Activated CD4-positive, alpha-beta T cell treated with anti-CD3 and anti-CD28 coated beads for 1 hour (primary cell): ENCODE measurements at places on chromosomes 3 and 15.

- DNase-seq, result no peak
Measured at GRCh38 chr3:2098398-2099027, at the start of gene CNTN4. Gene CNTN4, plus strand, starts transcription at chr3:2098866.

GRCh38 chr3:61734749-61735686, 173.6 kb downstream of the PTPRG start:
- DNase-seq, result no peak

DNA sequence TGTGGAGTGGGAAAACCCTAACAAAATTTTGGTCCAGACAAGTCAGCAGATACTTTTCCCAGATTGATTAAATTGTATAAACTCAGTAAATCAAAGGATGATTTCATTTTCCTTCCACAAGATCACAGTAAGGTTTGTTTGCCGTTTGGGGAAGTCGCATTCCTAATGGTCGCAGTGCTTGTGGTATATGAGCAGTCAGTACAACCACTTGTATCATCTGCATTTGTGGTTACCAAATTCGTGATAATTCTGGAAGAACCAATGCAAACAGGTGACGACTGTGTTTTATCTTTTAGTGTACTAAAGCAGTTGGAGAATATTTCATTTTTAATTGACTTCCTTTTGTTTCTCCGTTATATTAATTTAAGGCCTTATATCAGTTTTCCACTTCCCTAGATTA, 100.0 kb upstream of the CNTN6 start:
- DNase-seq, result no peak

DNA sequence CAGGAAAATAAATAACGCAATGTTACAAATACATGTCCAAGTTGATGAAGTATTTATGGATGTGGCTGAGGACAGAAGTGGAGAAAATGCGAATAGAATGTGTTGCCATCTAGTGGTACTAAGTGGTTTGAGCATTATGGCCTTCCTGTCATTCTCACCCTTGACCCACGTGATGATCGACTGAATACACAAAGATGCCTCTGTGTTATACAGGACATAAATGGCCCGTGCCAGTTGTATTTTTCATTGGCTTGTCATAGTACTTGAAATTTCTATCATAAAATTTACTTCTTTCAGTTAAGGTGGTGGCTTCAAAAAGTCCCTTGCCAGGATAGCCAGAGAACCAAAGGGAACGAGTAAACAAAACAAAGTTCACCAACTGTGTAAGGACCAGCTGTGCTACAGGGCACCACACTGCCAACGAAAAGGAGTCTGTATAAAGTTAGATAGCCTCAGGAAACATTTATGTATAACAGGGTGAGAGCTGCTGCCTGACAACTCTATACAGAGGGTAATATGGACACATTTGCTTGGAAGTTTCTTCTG, 103.7 kb downstream of the MYH15 start:
- no peak for DNase-seq

DNA sequence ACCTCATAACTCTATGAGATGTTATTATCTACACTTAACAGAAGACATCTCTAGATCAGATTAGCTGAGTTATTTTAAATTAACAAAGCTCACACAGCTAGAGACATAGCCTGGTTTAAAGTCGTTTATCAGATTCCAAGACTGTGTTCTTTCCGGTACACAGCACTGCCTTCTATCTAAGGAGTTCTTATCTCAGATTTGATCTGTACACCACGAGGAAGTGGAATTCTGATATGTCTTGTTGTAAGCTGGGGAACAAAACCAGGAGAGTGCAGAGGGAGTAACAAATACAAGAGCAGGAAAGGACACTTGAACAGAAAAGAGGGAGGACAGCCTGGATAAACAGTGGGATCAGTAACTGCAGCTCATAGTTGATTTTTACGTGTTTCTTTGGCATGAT, 61.7 kb upstream of the KCNMB2 start:
- DNase-seq, result no peak

DNA sequence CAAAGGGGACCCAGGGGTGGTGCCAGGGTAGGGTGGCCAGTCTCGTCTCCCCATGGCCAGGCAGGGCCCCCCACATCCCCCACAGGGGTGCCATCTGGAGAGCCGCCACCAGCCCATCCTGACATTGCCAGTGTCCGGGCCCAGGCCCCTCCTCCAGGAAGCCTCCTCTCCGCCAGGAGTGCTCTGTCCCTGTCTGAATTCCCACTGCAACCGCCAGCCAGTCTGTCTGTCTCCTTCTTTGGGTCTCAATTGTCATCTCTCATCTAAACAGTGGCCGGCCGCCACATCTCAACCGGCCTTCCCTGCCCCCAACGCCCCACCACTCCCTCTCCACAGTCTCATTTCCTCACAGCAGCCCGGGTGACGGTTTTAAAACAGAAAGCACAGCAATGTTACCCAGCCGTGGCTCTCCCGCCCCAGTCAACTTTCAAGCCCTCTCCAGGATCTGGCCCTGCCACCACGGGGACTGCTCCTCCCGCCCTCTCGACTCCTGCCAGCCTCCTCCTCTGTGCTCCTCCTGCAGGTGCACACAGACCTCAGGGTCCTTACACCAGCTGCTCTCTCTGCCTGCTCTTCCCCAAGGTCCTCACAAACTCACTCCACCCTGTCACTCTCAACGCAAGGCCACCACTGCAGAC, 57.0 kb downstream of the IQSEC1 start:
- DNase-seq, result peak; percentile 36

DNA sequence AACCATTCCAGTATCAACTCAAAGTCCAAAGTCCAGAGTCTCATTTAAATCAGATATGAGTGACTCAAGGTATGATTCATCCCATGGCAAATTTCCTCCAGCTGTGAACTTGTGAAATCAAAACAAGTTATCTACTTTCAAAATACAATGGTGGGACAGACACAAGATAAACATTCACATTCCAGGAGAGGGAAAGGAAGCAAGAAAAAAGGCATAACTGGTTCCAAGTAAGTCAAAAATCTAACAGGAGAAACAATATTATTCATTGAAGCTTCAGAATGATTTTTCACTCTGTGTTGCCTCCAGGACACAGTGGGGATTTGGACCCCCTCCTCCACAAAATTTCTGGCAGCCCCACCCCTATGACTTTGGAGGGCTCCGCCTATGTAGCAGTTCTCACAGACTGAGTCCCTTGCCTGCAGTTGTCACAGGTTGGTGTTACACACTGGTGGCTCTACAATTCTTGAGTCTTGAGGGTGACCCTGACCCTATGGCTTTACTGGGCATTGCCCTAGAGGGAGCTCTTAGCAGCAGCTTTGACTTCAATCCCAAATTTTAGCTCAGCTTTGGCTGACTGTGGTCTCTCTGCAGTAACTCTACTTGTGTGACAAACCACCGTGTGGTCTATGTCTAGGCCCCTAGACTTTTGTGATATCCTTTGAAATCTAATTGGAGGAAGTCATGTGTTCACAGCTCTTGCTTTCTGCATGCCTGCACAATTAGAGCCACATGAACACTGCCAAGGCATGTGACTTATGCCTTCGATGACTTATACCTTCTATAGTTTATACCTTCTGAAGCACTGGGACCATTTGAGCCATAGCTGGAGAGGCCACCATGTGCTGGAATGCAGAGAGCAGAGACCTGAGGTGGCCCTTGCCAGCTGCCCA, 644.2 kb downstream of the GRM7 start:
- DNase-seq, result no peak

DNA sequence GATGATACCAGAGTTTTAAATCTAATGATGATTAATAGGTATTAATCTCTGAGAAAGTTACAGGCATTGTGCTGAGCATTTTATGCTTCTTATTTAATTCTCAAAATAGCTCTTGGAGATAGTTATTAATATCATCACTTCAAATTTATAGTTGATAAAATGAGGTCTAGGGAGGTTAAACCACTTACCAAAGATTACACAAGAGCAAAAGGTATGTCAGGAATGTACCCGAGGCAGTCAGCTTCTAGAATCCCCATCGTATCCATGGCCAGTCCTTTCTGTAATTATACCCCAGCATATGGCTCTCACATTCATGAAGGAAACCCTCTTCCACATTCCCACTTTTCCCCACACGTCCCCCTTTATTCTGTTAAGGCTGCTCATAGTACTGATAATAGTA, 421.3 kb downstream of the PYDC2 start:
- DNase-seq, result no peak

- no peak for DNase-seq
Measured at GRCh38 chr3:101784855-101785613, 6.0 kb downstream of the NXPE3 start.

DNA sequence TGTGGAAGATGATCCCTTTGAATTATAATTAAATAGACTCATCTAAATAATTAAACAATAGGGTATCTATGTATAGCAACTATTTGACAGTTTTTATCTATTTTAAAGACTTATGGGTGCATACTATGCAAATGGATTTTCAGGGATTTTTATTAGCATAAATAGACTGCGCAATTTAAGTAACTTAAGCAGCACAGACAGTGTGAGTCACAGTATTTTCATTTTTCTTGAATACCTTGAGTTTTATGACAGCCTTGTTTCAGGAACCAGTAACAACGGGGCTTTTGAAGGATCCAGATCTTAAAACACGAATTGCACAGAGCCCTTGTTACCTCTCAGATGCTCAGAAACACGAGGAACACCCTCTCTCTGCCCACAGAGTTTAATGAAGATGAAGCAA, 175.5 kb upstream of the CD96 start:
- no peak for DNase-seq

GRCh38 chr3:39177708-39178332, 14.6 kb downstream of the XIRP1 start:
- peak; percentile 59 for DNase-seq

DNA sequence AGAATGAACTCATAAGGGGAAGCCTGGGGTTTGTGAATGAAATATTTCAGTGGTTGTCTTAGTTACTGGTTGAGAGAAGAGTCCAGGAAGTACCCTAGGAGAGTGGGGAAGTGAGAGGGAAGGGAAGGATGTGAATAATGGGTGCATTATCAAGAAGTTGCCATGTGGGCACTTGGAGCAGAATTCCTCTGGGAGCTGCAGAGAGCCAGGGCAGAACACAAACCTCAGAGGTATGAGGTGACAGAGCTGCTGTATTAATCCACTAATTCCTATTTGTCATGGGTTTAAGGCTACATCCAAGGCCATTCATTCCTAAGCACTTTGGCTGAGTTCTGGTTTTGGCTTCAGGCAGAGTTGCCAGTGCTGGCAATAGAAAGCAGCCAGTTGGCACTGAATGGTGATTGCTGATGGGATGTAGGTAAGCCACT, 29.0 kb downstream of the NDUFB4 start:
- DNase-seq, result no peak

GRCh38 chr15:89436560-89437311, 59.6 kb downstream of the RHCG start:
- no peak for DNase-seq

DNA sequence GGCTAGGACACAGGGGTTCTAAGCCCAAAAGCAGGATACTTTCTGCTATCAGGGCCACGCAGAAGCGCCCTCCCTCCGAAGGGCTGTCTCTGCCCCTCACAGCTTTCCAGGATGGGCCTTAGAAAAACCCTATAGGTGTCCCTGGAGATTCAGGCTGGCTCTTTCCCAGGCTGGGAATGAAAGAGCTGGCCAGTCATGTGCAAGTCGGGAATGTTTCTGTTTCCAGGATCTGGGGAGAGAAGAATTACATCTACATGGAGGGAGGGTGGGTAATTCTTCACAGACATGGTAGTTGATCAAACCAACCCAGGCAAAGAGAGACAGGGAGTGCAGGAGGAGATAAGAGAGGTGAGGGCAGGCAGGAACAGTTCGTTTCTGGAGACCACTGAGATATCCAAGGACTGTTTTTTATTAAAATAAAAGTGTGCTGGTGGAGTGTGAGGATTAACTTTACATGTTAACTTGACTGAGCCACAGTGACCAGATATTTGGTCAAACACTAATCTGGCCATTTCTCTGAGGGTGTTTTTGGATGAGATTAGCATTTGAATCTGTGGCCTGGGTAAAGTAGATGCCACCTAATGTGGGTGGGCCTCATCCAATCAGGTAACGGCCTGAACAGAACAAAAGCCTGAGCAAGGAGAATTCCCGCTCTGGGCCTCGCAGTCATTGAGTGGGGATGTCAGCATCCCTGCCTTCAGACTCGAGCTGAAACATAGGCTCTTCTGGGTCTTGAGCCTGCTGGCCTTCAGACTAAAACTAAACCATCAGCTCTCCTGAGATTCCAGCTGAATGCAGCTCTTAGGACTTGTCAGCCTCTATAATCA, 15.3 kb downstream of the NUP210 start:
- no peak for DNase-seq

DNA sequence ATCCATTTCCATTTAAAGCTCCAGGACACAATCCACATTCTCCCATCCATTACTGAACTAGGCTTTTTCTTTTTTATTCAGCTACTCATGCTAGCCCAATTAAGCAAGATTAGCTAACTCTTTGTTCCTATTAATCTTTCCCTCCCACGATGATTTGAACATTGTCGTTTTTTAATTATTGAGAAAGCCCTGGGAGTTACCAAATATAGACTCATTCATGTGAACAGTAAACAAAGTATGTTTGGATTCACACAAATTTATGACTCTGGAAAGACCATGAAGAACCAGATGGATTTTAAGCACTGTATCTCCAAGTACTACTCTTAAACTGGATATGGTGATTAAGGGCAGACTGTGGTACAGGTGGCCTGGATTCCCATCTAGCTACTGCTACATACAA, 82.2 kb downstream of the STRIT1 start:
- DNase-seq, result no peak

DNA sequence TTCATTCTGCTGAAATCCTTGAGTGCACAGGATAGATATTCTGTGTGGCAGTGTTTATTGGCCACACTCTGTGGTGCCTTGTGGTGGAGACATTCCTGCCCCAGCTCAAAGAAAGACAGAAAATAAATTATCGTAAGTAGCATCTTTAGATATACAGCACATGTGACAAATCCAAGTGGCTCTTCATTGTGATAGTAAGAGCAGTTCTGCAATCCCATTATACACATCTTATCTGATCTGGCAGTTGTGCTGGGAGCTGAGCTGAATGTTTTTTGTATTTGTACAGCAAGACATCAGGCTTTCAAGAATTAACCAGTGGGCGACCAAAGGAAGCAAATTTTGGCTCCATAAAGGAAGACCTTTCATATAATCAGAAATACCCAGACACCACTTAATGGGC, 235.3 kb upstream of the MRPL3 start:
- no peak for DNase-seq

- no peak for DNase-seq
Measured at GRCh38 chr3:190155752-190156151, 35.1 kb upstream of the P3H2 start.

DNA sequence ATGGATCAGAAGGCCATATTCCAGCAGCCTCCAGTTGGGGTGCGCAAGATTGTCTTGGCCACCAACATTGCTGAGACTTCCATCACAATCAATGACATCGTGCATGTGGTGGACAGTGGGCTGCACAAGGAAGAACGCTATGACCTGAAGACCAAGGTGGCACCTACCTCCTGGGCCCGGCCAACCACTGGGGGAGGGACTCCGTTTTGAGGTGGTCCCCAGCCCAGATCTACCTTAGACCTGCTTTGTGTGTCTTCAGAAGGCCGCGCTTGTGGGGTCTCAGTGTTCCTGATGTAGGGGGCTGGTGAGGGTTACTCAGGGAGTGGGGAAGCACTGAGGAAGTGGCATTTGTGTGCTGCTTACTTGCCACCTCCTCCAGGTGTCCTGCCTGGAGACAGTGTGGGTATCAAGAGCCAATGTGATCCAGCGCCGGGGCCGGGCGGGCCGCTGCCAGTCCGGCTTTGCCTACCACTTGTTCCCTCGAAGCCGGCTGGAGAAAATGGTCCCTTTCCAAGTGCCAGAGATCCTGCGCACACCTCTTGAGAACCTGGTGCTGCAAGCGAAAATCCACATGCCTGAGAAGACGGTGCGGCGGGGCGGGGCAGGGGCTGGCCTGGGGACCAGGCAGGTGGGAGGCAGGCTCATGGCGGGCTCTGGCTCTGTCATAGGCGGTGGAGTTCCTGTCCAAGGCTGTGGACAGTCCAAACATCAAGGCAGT, 45.0 kb downstream of the DHX30 start:
- no peak for DNase-seq

- DNase-seq, result no peak
Measured at GRCh38 chr3:99885851-99886250, 68.2 kb downstream of the CMSS1 start.
